ENCODE measurements at places on chromosomes 7 and 10. TPM values are rescaled to one million over a fixed set of nuclear protein-coding genes. Genes with fewer than 3 reads are reported as not detected.

DNA sequence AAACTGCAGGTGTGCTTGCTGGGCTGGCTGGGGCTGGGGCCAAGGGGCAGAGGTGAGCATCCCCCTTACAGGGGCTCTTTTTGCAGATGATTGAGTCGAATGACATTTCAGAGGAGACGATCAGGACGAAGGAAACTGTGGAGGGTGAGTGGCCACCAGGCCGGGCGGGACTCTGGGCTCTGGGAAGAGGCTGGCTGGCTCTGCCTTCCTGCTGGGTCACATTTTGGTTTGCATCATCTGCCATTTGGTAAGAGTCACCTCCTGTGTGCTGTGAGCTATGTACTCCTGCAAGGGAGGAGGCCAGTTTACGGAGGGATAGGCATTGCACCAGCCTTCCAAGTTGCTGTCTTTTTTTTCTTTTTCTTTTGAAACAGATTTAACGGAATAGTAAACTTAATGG is 73.0 kb upstream of the GTF2IRD1 start:
- H3K4me1 ChIP-seq = no peaks in the 10 kb centered on the region
- DNase-seq = no peak
- no peaks in the 10 kb centered on the region for H3K27me3 ChIP-seq
- no peak overlapping the region for H3K4me3 ChIP-seq
- H3K27ac ChIP-seq = no peak overlapping the region
- H3K36me3 ChIP-seq = peaks cover 2% of the 10 kb centered on the region

DNA sequence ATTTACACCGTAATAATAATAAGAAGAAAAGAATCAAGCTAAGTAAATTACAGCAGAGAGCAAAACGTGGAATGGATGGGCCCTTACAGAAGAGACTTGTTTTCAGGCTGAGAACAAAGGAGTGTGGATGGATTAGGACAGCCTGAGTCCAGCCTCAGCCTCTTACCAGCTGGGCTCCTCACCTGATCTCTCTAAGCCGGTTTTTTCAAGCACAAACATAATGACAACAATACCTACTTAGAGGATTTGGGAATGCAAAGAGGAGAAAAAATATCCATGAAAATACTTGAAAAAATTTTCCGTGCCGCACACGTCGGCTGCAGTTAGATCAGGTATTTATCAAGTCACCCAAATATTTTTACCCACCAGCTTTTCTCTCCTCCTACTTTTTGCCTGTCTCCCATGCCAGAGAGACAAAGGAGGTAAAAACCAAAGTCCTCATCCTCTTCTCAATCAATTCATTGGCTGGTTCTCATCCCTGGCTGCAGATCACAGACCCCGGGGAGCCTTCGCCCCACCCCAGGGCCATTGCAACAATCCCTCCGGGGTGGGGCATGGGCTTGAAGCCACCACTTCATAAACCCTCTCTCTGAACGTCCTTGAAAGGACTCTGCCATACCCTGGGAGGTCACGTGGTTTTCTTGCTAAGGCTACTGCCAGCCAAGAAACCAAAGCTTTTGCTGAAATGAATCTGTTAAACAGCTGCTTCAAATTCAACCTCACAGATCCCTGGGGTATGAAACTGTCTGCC is 29.7 kb upstream of the GTF2I start:
- H3K4me3 ChIP-seq = no peak overlapping the region
- peaks cover 13% of the 10 kb centered on the region for H3K4me1 ChIP-seq
- DNase-seq = no peak
- no peaks in the 10 kb centered on the region for H3K27me3 ChIP-seq

GRCh38 chr10:58823983-58824382 is 311.3 kb downstream of the BICC1 start:
- H3K4me3 ChIP-seq = no peak overlapping the region
- no peaks in the 10 kb centered on the region for H3K36me3 ChIP-seq
- no peak overlapping the region for H3K27ac ChIP-seq
- no peaks in the 10 kb centered on the region for H3K27me3 ChIP-seq
- no peak for DNase-seq

GRCh38 chr7:4824120-4824775 is 37.6 kb downstream of the PAPOLB start:
- H3K27ac ChIP-seq = no peak overlapping the region
- H3K4me3 ChIP-seq = no peak overlapping the region
- no peaks in the 10 kb centered on the region for H3K4me1 ChIP-seq
- DNase-seq = no peak
- H3K27me3 ChIP-seq = no peaks in the 10 kb centered on the region

The STEAP4 gene
- 0.15 TPM for total RNA-seq

- no peak overlapping the region for H3K27ac ChIP-seq
- H3K4me3 ChIP-seq = no peak overlapping the region
- no peaks in the 10 kb centered on the region for H3K27me3 ChIP-seq
- no peaks in the 10 kb centered on the region for H3K36me3 ChIP-seq
Observed at GRCh38 chr10:50469288-50469687, 154.5 kb downstream of the SGMS1 start.

DNA sequence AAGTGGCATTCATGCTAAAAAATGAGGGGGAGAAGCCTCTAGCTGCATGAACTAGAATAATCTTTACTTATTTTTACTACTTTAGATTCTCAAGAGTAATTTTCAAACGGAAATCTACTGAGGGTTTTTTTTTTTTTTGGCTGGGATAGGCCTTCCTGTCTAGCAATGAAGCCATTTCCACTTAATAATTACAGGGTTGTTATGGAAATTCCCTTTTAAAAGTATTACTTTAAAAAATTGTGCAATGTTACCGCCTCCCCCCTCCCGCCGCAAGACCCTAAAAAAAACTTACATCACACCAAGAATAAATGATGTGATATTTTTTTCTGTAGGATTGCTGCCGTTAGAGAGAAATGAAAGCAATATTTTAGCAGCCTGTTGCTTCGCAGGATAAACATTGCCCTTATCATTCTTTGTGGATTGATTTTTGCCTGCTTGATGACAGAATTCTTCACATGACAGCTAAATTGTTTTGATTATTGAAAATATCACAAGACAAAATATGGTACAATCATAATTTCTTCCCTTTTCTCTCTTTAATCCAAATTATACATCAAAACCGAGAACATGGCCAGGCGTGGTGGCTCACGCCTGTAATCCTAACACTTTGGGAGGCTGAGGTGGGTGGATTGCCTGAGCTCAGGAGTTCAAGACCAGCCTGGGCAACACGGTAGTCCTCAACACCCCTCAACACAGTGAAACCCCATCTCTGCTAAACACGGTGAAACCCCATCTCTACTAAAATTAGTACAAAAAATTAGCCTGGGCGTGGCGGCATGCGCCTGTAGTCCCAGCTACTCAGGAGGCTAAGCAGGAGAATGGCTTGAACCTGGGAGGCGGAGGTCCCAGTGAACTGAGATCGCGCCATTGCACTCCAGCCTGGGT is 32.8 kb downstream of the ARL4A start:
- no peak for DNase-seq
- H3K27me3 ChIP-seq = no peaks in the 10 kb centered on the region
- peaks cover 18% of the 10 kb centered on the region for H3K4me1 ChIP-seq

The FEZF1 gene
- total RNA-seq = 0.37 TPM

The OR2A12 gene
- not detected for total RNA-seq

The UBN2 gene
- total RNA-seq = 14.8 TPM

The CDH23 gene
- not detected for total RNA-seq

GRCh38 chr7:12601302-12601869 is 30.9 kb downstream of the SCIN start:
- no peaks in the 10 kb centered on the region for H3K27me3 ChIP-seq
- H3K4me3 ChIP-seq = no peak overlapping the region
- H3K27ac ChIP-seq = no peak overlapping the region
- H3K4me1 ChIP-seq = no peaks in the 10 kb centered on the region
- no peak for DNase-seq

DNA sequence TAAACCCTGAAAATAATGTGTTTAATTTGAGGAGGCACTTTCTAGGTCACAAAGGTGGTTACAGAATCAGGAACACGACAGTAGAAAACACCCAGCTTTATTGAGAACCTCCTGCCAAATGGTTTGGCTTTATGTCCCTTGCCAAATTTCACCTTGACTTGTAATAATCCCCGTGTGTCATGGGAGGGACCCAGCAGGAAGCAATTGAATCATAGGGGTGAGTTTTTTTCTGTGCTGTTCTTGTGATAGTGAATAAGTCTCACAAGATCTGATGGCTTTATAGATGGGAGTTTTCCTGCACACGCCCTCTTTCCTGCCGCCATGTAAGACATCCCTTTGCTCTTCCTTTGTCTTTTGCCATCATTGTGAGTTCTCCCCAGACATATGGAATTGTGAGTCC is 193.8 kb upstream of the KLF6 start:
- H3K27me3 ChIP-seq = no peaks in the 10 kb centered on the region
- peaks cover 16% of the 10 kb centered on the region for H3K4me1 ChIP-seq
- H3K27ac ChIP-seq = no peak overlapping the region
- no peaks in the 10 kb centered on the region for H3K36me3 ChIP-seq

The ACBD7 gene
- total RNA-seq = 3.3 TPM

DNA sequence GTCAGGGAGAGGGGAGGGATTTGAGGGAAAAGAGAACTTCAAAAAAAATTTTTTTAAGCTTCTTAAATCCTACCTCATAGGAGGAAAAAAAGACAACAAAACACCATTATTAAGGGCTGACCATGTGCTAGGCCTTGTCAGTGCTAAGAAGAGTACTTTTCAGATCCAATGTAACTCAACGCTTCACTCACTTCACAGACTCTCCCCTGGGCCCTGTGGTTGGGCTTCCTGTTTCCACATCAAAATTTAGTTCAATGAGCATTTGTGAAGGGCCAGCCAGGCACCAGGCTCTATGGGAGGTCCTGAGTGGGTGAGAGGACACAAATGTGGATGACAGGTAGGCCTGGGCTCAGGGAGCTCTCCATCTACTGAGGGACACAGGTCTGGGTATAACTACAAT is 249.8 kb downstream of the PTEN start:
- H3K4me1 ChIP-seq = peaks cover 24% of the 10 kb centered on the region
- H3K36me3 ChIP-seq = no peaks in the 10 kb centered on the region
- H3K4me3 ChIP-seq = no peak overlapping the region
- DNase-seq = no peak
- H3K27me3 ChIP-seq = no peaks in the 10 kb centered on the region

- H3K36me3 ChIP-seq = peaks cover 3% of the 10 kb centered on the region
- peak overlapping the region; percentile 94 for H3K27ac ChIP-seq
Observed at GRCh38 chr10:930625-931325, 730 bp downstream of the LARP4B start.

DNA sequence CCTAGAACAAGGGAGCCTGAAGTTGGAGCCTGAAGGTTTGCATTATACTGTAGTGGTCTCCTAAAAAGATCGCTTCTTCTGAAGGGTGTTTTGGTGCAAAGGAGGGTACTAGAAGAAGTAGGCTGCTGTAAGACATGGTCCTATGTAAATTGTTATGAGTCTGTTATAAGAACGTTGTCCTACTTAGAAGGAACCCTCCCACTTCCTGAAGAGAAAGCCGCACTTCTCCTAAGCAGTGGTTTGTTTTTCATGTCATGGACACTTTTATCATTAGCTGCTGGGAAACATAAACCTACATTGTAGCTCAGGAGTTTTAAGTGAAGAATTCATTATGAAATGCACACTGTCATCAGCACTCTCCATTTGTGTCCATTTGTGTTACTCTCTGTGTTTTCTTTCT is 129.1 kb upstream of the ITGB1 start:
- DNase-seq = no peak
- no peaks in the 10 kb centered on the region for H3K36me3 ChIP-seq
- no peaks in the 10 kb centered on the region for H3K27me3 ChIP-seq
- H3K4me3 ChIP-seq = no peak overlapping the region
- H3K27ac ChIP-seq = no peak overlapping the region

DNA sequence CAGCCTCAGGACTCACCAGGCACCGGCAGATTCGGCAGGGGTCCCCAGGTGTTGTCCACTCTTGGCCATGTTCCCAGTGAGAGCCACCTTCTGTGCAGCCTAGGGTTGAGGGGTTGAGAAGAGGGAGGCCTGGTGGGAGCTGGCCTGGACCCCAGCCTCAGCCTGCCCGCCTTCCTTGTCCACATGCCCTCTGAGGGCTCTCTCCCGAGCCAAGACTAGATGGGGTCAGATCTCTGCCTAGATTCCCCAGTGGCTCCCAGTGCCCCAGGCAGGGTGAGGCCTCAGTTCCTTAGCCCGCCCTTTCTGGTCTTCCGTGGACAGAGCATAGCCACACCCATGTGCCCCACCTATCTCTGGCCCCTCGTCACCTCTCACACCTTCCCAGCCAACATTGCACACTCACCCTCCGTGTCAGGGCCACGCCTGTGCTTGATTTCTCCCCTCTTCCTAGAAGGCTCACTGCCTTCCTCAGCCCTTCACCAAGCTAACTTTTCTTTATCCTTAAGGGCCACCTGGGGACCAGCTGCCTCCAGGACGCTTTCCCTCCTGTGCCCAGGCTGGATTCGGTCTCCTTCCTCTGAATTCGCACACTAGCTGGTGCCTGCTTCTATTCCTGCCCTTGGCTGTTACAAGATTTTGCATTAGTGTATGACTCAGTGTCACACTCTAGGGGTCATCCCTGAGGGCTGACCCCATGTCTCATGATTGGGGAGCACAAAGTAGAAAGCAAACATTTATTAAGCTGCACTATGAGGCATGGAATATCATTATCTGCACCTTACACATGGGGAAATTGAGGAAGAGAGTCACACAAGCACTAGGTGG is 7.5 kb downstream of the KCP start:
- peak overlapping the region; percentile 1 for H3K27ac ChIP-seq
- peaks cover 33% of the 10 kb centered on the region for H3K4me1 ChIP-seq
- no peak for DNase-seq

The TEX36 gene
- total RNA-seq = 0.25 TPM

DNA sequence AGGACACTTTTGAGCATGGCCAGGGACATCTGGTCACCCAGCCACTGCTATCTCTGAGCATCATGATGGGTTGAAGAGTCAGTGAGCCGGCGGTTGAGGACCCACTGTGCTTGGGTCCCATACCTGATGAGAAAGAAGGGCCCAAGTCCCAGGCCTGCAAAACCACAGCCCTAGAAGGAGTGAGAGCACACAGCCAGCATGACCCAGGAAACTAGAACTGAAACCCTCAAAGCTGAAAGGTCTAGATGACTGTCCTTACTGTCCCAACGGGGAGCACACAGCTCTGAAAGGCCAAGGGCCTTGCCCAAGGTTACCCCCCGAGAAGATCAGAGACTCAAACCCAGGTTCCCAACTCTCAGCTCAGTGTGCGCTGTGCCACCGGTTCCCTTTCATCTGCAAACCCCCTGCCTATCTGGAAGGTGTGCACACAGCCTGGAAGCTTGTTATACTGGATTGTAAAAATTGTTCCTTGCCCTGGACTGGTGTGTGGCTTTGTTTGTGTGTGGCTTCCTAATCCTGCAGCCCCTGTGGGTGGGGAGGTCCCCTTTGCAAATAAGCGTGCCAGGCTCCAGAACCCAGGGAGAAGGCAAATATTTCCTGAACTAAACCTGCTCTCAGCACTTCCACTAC is 22.6 kb upstream of the PSAP start:
- no peak for DNase-seq
- H3K36me3 ChIP-seq = no peaks in the 10 kb centered on the region
- no peak overlapping the region for H3K4me3 ChIP-seq

- no peak for DNase-seq
- H3K4me1 ChIP-seq = no peaks in the 10 kb centered on the region
- no peaks in the 10 kb centered on the region for H3K36me3 ChIP-seq
Observed at GRCh38 chr10:14416308-14416700, 85.6 kb upstream of the FRMD4A start.

The UCN3 gene
- not detected for total RNA-seq
